NCI-H2081 (cell line): ENCODE measurements at places on chromosomes 1 and 21.

GRCh38 chr1:62790716-62791115, 6.8 kb downstream of the ATG4C start:
- DNase-seq = no peak

- DNase-seq = no peak
These were observed 164.5 kb downstream of the NR5A2 start for GRCh38 chr1:200191993-200192392.

- no peak for DNase-seq
These were observed 53.5 kb downstream of the LRRC8B start for GRCh38 chr1:89578151-89578550.

GRCh38 chr1:63563745-63564144, 29.5 kb upstream of the PGM1 start:
- DNase-seq = no peak

GRCh38 chr1:180428782-180429695, 73.3 kb downstream of the ACBD6 start:
- no peak for DNase-seq

- no peak for DNase-seq
These were observed 68.4 kb upstream of the TENT5C start for GRCh38 chr1:117537291-117537920.

DNA sequence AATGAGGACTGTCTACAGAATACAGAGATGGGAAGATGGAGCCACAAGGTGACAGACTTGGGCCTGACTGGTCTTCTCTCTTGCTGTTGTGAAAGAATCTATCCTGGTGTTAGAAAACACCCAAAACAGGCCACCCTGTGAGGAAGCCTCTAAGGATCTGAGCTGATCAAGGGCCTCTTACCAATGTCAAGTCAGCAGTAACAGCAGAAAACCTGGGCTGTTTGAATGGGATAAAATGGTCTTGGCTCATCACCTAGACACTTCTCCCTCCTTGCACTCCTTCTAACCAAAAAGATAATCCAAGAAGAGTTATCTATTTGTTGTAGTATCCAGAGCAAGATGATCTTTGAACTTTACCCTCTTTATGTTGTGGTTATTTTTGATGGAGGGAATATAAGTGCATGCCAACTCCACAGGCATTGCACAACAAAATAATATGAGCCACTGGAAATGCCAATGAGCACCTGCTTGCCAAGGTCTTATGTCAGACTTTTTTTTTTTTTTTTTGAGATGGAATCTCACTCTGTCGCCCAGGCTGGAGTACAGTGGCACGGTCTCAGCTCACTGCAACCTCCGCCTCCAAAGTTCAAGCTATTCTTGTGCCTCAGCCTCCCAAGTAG, 32.8 kb upstream of the ZNF281 start:
- no peak for DNase-seq

- no peak for DNase-seq
These were observed 36.5 kb downstream of the GALNT2 start for GRCh38 chr1:230103306-230104173.

DNA sequence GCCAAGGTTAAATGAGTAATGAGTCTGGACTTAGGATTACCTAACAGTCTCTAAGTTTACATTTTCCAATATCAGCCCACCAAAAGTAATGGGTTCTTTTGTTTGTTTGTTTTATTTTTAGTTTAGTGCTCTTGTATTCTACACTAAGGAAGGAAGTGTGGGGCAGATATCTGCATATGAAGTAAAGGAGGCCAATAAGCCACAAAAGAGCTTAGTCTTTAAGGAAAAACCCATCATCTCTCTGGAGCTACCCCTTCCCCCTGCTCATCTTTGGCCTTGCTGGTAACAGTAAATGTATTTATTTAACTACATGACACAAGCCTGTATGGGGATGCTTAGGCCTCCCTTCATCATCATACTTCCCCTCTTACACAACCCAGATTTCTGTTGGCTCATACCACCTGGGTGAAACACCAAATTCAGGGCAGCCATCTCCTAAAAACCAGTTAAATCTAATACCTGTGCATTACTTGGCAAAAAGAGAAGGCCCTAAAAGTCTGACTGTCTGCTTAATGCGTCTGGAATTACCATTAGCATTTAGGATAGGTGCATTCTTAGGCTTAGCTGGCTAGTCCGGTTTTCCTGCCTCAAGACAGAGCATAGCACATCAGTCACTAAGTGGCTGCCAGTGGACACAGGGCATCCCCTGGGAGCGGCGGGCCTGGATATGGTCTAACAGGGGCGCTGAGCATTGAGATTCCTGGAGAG, 96.8 kb upstream of the ADGRL2 start:
- no peak for DNase-seq

DNA sequence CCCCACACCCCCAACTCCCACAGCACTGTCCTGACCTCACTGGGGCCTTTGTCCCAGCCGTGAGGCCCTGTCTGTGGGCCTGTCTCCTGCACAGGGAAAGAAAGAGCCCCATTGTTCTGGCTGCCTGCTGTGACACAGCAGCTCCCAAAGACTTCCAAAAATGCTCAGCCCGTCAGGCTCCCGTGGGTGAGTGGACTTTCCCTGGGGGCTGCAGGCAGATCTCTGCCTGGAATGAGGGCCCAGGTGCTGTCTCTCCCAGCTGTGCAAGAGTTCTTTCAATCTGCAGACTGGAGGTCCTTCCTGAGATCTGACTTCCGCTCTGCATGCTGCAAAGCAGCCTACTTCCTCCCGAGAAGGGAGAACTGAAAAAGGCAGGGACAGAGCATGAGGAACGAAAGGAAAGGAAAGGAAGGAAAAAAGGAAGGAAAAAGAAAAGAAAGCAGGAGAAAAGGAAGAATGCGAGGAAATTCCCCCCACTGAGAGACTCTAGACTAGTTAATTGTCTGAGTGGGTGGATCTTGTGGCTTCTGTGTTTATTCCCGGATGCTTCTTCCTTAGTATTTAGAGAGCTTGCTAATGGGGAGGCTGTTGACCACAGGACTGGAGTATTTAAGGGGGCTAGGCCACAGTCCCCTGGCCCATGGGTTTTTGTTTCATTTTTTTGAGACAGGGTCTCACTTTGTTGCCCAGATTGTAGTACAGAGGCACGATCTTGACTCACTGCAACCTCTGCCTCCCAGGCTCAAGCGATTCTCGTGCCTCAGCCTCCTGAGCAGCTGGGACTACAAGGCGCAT, 15.0 kb downstream of the NES start:
- DNase-seq = no peak
